ENCODE measurements at places on chromosomes 12 and 14.

DNA sequence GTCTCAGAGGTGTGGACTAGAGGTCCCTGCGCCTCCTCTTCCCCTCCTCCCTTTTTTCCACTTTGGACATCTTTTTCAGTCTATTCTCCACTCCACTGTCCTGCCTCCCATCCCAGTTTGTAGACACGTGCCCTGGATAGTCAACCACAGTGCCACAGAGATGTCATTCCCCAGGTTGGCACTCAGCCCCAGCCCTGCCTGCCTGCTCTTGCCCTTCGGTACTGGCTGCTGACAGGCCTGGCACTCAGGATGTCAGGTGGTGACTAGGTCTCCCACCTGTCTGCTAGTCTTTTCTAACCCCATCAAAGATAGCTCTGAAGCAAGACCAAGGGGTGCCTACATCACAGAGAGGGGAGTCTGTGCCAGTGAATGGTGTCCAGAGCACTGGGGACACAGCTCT is 15.8 kb downstream of the KRT71 start:
- DNase-seq: no peak

DNA sequence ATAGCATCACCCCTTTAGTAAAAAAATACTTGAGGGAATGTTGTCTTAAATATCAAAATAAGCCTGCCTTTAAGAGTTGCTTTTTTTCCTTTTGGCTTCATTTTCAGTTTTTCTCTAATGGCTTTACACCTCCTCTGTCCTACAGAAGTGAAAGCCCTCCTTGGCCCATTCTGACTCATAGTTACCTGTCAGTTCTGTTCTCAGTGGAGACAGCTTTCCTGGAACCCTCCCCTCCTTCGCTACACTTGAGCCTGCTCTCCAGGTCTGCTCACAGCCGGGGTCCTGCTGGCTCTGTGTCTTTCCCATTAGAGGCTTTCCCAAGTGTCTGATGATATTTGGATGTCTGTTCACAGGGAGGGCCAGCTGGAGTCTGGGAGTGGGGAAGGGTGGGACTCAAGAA is 84.0 kb downstream of the PELI2 start:
- DNase-seq: no peak

DNA sequence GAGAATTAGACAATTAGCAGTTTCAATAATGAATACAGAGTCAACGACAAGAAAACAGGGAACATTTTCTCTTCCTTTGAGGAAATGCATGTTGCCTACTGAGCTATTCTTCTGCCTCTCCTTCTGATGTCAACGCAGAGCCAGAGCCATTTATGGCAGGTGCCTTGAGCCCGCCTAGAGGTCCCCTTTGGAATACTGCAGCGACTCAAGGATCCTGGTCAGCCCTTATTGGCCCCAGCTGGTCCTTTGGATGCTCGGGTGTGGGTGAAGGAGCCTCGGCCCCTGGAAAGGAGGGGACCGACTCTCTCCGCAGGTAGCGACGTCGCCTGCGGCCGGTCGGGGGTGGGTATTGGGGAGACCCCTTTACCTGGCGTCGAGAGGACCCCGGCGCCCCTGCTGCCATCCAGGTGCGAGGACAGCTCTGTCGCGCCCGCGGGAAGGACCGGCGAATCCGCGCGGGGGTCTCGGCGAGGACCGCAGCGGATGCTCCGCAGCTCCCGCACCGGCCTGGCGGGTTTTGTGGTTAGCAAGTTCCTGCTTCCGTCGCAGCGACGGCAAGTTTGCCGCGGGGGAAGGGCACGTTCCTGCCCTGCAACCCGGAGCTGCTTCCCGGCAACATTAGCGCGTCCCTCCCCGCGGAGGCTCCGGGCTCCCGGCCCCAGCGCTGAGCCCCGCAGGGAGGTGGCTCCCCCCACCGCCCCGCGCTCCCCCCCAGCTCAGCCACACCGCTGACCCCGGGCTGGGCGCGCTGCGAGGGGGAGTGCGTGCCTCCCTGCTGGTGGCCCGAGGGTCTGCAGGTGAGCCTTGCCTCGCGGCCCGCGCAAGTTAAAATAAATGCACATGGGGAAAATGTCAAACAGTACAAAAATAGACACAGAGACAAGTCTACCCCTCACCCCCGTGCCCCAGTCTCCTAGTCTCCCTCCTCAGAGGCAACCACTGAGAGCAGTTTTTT is at the start of gene MANSC1:
Gene MANSC1 (minus strand): TSS at position 532 of the 955 bp plus-strand sequence. CDS start 6,928 bp downstream, outside the sequence.
- DNase-seq: peak; percentile 52

DNA sequence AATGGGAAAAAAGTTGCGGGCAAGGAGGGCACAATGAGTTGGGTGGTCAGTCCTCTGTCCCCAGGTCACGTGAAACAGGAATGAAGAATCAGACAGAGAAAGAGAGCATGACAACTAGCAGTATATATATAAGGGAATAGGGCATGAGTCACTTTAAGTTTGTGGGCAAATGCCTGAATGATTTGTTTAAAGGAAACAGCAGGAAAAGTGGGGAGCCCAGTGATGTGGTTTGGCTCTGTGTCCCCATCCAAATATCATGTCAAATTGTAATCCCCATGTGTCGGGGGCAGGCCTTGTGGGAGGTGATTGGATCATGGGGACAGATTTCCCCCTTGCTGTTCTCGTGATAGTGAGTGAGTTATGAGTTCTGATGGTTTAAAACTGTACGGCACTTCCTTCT is 195.3 kb upstream of the IGF1 start:
- no peak for DNase-seq

DNA sequence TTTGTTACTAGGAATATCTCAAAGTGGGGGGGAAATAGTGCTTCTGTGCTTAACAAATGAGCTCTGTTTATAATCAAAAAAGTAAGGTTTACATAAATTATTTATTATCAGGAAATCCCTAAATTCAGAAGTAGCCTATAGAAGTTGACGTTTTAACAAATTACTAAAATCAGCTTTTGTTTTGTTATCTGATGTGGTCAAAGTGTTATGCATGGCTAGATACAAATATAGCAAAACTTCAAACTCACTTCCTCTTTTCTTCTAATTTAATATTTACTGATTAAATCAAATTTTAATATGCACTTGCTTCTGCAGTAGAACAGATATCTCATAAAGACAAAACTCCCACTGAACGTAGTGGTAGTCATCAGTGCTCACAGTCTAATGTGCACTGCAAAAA is 47.5 kb downstream of the GARIN6 start:
- no peak for DNase-seq

DNA sequence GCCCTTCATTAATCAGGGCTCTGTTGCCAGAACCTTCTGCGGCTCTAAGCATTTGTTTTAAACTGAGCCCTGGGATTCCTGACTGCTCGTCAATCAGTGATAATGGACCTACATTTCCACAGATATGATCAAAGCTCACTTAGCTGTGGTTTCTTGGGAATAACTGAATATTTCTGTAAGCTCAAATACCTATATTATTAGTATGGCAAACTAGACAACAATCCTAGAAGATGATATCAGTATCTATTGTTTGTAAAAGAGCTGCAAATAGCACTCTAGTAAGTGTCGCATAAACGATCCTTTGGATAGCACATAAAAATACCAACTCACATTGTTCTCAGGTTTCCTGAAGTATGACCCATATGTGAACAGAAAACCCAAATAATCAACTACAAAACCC is 150.4 kb downstream of the PPM1H start:
- DNase-seq: no peak

DNA sequence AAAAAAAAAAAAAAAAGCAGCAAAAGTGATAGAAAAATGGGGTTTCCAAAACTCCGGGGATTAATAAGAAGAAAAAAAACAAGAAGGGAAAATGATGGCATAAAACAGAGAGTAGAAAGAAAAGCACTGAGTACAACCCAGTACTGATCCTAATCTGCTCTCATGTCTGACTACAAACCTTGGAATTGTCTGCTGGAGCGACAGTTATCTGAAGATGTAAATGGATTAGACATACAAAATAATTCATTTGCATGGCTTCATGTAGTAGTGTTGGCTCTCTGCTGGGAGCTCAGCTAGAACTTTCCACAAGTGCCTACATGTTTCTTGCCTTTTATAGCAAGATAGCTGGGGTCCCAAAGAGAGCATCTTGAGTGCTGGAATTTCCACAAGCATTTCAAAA is 34.2 kb downstream of the ZCRB1 start:
- DNase-seq: no peak

GRCh38 chr14:92717571-92718042 is 30.8 kb downstream of the LGMN start:
- DNase-seq: no peak

DNA sequence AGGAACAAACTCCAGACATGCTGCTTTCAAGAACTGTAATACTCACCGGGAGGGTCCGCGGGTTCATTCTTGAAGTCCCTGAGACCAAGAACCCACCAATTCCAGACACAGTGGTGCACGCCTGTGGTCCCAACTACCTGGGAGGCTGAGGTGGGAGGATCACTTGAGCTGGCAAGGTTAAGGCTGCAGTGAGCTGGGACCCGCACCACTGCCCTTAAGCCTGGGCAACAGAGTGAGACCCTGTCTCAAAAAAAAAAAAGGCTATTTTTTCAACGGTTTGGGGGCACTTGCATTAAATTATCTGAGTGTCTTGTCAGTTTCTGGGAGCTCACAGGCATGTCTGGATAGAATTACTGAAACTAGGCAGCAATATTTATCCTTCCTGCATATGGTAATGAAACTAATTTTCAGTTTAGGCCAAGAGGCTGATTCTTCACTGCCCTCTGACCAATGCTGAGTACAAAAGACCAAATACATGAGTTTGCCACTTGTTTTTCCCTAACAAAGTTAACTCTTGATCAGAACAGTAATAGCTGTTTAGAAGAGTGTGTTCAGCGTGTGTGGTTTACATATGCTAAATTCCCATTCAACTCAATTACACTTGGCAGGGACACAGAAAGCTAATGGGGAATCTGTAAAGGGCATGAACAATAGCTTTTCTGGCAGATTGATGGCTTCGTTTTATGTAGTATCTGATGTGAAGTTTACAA is 65.8 kb upstream of the RASSF3 start:
- no peak for DNase-seq

DNA sequence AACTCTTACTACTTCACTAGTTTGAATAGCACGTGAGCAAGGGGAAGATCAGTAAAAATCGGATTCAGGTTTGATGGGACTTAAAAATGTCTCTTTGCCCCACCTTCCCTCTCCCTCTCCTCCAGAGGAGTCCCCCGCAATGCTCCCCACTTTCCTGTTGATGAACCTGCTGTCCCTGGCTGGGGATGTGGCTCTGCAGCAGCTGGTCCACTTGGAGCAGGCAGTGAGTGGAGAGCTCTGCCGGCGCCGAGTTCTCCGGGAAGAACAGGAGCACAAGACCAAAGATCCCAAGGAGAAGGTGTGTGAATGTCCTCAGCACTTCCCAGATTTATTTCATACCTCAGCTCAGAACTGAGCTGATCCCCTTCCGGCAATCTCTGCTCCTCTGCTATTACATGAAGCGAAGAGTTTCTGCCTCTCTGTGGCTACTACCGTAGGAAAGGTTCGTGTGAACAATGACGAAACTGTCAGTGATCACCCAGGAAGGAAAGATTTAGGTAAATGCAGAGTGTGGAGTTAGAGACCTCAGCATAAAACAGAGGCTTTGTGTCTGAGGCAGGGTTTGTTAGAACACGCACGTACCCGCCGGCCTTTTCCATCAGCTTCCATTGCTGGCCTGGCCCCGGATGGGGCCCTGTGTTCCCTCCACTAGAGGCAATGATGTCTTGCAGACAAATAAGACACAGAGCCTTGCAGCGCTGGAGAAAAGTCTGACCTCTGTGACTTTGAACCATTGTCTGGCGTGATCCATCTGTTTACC is 7.4 kb upstream of the GAPDH start:
- DNase-seq: no peak

- DNase-seq: peak; percentile 29
Observed at GRCh38 chr12:53190108-53190729, 9.5 kb upstream of the CSAD start.

DNA sequence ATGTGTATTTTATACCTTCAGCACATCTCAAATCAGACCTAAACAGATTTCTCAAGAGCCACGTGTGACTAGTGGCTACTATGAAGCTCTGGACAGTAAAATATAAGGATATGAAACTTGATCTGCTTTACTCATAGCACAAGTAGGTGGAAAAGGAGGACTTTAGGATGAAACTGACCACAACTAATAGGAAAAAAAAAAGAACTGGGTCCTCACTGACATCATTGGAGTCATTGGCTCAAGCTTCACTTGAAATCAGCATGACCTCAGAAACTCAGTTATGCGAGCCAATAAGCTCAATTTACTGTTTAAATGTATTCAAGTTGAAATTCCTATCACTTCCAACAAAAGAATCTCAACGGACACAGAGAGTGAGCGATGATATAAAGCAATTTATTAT is 34.1 kb upstream of the CIT start:
- DNase-seq: no peak

GRCh38 chr12:92292016-92292415 is 146.4 kb upstream of the BTG1 start:
- no peak for DNase-seq

- no peak for DNase-seq
Observed at GRCh38 chr14:22794551-22794951, 20.7 kb downstream of the SLC7A7 start.

DNA sequence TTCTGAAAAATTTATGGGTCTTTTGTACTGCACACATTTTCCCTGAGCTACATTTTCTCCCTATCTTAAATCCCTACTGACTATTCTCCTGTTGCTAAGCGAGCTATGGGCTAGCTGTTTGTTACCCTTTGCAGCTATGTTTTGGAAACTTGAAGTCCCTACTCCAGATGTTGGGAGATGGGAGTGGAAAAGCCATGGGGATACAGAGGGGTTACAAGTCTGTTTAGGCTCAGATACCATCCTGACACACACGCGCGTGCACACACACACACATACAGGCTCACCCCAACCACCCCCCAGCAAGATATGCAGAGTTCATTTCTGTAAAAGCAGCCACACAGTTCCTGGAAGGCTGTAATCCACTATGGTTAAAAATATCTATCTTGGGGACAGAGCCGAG is 15.8 kb downstream of the ATP5MC2 start:
- DNase-seq: no peak

GRCh38 chr14:102696332-102696731 is 80.9 kb upstream of the TRAF3 start:
- DNase-seq: no peak

DNA sequence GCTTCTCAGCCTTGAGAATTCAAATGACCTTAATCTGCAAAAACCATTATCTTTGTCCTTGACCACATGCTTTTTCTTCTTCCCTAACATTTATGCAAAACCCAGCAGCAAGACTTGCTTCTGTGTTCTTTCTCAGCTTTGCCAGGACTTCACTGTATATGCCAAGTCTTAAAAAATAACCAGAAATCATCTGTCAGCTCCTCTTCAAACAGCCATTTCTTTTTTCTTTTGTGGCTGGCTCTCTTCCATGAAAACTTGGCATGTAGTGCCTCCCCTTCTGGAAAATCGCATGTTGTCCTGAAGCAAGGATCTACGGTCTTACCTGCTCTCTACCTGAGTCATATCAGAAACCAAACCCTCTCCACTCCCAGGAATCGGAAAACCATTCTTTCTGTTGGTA is 364.9 kb downstream of the RPS29 start:
- no peak for DNase-seq

Data from stimulated activated naive CD4-positive, alpha-beta T cell (primary cell).